ENCODE measurements at places on chromosomes 11 and 22.

DNA sequence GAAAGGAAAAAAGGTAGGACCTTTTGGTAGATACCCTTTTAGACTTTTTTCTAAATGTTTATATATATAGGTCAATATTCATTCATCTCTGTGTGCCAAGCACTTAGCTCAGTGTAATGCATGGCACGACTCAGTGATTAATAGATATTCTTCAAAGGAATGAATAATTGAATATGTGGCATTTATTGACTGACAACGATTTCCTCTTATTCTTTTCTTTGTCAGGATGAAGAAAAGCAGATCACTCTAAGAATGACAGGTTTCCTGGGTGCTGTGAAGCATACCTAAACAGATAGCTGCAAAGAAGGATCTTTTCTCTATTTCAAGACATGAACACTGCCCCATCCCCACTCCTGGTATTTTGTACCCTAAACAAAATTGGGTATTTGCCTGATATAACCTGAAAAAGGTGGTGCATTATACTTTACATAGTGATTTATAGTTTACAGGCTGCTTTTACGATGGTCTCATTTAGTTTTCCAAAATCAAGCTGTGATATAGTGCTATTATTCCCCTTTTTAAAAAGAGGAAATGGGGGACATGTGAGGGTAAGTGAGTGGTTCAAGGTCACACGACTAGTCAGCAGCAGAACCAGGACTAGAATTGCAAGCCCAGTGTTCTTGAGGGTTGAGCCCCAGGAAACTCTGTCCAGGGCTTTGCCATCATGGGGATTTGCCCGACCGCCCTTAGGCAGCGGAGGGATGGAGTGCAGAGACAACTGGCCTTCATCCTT, 32.9 kb upstream of the CLMP start:
- DNase-seq, result no peak

DNA sequence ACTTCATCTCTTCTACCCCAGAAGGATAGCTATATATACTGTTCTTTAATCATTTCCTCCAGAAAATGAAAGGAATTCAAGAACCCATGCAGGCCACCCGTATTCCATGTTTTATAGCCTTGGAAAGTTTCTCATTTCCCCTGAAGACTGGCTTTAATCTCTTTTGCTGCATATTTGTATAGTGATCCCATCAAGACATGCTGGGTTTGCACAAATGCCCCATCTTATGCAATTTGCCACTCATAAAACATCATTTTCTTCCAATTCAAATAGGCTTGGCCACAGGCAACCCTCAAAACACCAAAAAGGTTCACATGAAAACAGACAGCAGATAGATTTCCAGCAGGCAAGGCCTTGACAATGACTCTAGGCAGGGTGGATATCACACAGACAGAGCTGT, 28.3 kb upstream of the APOA1 start:
- no peak for DNase-seq

DNA sequence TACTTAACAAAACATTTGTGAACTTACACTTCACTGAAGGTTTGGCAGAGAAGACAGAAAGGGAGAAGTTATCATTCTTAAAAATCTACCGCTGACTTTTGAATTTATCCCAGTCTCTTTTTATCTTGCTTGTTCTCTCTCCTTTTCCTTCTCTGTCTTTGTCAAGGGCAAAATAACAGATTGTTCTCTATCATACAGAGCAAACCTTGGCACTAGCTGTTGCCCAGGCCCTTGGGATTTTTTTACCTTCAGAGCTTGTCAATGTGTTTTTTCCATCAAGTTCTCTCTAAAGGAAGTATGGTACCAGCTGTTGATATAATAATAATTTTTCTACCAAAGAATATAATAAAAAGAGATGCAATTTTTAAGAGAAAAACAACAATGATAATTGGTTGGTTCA, 67.2 kb downstream of the PPME1 start:
- no peak for DNase-seq

DNA sequence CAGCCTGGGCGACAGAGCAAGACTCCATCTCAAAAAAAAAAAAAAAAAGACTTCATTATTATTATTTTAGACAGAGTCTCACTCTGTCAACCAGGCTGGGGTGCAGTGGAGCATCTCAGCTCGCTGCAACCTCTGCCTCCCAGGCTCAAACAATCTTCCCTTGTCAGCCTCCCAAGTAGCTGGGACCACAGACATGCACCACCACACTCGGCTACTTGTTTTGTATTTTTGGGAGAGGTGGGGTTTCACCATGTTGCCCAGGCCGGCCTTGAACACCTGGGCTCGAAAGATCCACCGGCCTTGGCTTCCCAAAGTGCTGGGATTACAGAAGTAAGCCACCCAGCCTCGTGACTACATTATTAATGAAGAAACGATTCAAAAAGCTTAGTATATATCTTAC, 5.3 kb upstream of the TYMP start:
- DNase-seq, result no peak
